ENCODE measurements at places on chromosomes 2 and 18. TPM values are rescaled to one million over a fixed set of nuclear protein-coding genes. Genes with fewer than 3 reads are reported as not detected.

Gene CCDC88A
- total RNA-seq: 19.8 TPM

Gene TDRD15
- total RNA-seq: not detected

Gene REEP1
- total RNA-seq: 0.71 TPM

Gene OR6B2
- not detected for total RNA-seq

- H3K36me3 ChIP-seq: no peaks in the 10 kb centered on the region
- peak overlapping the region; percentile 77 for H3K4me3 ChIP-seq
- no peak for DNase-seq
- H3K27me3 ChIP-seq: peaks cover 80% of the 10 kb centered on the region
- no peak overlapping the region for H3K27ac ChIP-seq
Measured at GRCh38 chr18:9709304-9709877, 1.3 kb downstream of the RAB31 start.

- H3K36me3 ChIP-seq: no peaks in the 10 kb centered on the region
- no peak for DNase-seq
- H3K27ac ChIP-seq: no peak overlapping the region
- H3K27me3 ChIP-seq: no peaks in the 10 kb centered on the region
Measured at GRCh38 chr2:157500334-157500733, 56.4 kb upstream of the CYTIP start.

GRCh38 chr2:42369532-42370229, 8.7 kb upstream of the COX7A2L start:
- H3K4me1 ChIP-seq: peaks cover 4% of the 10 kb centered on the region
- no peak overlapping the region for H3K4me3 ChIP-seq
- no peaks in the 10 kb centered on the region for H3K36me3 ChIP-seq
- H3K27ac ChIP-seq: no peak overlapping the region
- peaks cover 6% of the 10 kb centered on the region for H3K27me3 ChIP-seq

DNA sequence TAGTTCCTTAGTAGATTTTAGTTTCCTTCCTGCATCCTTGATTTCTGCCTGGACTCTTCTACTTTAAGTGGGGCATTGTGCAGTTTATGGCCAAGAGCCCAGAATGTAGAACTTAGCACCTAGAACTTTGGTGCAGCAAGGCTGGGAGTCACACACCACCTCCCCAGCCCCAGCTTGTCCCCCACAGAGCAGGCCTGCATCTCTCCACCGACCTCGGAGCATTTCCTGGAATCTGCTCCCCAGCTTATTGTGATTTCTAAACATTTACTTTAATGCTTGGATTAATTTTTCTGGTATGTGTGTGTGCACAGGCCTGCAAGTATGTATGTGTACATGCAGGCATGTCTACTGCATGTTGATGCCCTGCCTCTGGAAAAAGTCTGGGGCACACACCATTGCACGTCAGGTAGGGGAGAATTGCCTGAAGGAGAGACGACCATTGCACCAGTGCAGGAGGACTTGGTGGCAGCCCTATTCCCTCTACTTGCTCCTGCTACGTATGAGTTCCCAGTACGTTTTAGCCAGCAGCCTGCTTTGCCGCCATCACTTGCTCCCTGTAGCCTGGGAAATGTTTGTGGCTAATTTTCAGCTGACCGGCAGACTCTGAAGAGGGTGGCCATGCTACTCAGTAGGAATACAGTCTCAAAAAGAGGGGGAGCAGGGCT, 419.9 kb upstream of the HS6ST1 start:
- H3K4me3 ChIP-seq: no peak overlapping the region
- peaks cover 42% of the 10 kb centered on the region for H3K27me3 ChIP-seq
- H3K36me3 ChIP-seq: no peaks in the 10 kb centered on the region
- no peak for DNase-seq
- H3K4me1 ChIP-seq: peaks cover 16% of the 10 kb centered on the region
- H3K27ac ChIP-seq: no peak overlapping the region

GRCh38 chr2:106990297-106990696, 104.3 kb upstream of the ST6GAL2 start:
- no peak overlapping the region for H3K4me3 ChIP-seq
- DNase-seq: no peak
- no peaks in the 10 kb centered on the region for H3K27me3 ChIP-seq

Gene PRSS56
- not detected for total RNA-seq

Gene COL3A1
- 0.43 TPM for total RNA-seq

GRCh38 chr2:173884025-173884802, 81.0 kb downstream of the SP3 start:
- peaks cover 5% of the 10 kb centered on the region for H3K36me3 ChIP-seq
- DNase-seq: no peak
- peaks cover 2% of the 10 kb centered on the region for H3K4me1 ChIP-seq
- H3K27me3 ChIP-seq: peaks cover 13% of the 10 kb centered on the region

DNA sequence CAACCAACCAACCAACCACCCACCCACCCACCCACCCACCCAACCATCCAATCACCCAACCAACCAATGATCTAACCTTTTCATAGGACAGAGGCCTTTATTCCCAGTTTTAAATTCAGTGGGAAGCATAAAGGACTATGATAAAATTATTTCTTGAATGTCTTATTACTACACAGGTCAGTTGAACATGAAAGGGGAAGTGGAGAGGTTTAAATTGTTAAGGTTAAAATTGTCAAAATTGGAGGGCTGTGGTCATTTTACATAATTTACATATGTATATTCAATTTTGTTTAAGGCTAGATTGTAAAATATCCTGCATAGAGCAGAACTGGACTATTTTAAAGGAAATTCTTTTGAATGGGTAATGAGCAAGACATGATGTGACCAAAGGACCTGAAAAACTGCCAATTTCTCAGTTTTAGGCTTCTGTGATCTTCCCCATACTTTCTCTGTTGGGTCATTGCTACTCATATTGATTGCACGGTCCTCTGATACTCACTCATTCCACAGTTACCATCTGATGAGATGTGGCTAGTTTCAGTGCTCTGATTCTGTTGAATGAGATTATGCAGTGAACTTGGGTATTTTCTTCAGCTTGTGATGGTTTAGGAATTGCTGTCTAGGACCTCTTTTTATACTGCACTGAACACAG, 127.4 kb downstream of the PLCL1 start:
- peaks cover 39% of the 10 kb centered on the region for H3K4me1 ChIP-seq
- peaks cover 6% of the 10 kb centered on the region for H3K27me3 ChIP-seq
- peaks cover 3% of the 10 kb centered on the region for H3K36me3 ChIP-seq
- no peak overlapping the region for H3K27ac ChIP-seq
- no peak overlapping the region for H3K4me3 ChIP-seq
- no peak for DNase-seq

GRCh38 chr2:224111576-224111975, 72.5 kb upstream of the SERPINE2 start:
- no peak for DNase-seq
- H3K36me3 ChIP-seq: no peaks in the 10 kb centered on the region
- no peak overlapping the region for H3K4me3 ChIP-seq
- peaks cover 5% of the 10 kb centered on the region for H3K27me3 ChIP-seq

DNA sequence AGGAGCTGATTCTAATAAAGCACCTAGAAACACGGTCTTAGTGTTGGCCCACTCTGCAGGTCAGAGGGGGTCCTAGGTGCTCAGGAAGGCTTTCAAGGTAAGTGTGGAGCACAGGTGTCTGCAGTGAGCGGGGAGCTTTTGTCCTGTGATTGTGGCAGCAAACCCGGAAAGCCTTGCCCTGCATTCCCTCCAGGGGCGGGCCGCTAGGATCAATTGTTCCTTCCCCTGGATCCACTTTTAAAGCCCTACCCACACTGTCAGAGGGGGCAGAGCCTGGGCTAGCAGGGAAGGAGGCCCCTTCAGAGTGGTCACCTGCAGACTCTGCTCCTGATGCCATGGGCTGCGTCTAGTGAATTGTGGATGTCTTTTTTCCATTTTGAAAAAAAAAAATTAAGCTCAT, 176.0 kb downstream of the CTIF start:
- no peak for DNase-seq
- H3K4me3 ChIP-seq: no peak overlapping the region
- no peak overlapping the region for H3K27ac ChIP-seq
- H3K27me3 ChIP-seq: peaks cover 2% of the 10 kb centered on the region

DNA sequence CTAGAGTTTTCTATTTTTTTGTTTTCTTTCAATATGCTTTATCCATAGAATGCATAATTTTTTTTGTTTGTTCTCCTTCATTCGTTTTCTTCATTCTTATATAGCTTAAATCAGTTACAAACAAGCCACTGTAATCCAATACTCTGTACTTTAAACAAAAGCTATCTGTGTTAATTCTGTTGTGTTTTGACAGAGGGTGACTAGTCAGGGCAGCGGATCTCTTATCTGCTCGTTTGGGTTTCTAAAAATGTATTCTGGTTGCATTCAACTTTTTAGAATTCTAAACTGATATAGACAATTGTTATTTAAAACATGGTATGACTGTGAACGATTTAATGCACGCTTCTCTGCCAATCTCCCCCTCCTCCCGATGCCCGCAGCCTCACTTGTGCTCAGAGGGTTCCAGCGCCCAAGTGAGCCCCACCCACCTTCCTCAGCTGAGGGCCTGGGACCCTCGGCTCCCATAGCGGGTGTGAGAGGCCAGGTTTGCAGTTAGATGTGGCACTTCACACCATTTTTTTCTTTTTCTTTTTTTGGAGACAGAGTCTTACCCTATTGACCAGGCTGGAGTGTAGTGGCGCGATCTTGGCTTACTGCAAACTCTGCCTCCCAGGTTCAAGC, 44.1 kb downstream of the NCK2 start:
- peaks cover 51% of the 10 kb centered on the region for H3K36me3 ChIP-seq
- H3K27ac ChIP-seq: peak overlapping the region; percentile 94
- peak overlapping the region; percentile 65 for H3K4me3 ChIP-seq
- no peak for DNase-seq
- no peaks in the 10 kb centered on the region for H3K27me3 ChIP-seq

DNA sequence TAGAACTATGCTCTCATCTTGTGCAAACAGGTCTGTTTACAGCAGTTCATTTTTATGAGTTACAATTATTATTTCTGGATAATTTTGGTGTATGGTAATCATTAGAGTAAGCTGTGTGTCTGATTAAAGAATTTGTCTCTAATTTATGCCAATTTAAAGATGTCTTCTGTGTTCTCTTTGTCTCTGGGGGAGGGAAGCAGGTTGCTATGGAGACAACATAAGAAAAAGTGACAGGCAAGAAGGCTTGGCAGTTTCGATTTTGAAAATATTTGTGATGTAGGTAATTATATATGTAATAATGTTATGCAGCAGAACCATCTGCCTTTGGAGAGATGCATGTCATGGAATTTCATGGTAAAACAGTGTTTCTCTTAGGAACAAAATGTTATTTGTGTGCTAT, 78.2 kb downstream of the SH3RF3 start:
- H3K4me1 ChIP-seq: peaks cover 12% of the 10 kb centered on the region
- no peak for DNase-seq
- no peak overlapping the region for H3K4me3 ChIP-seq
- H3K27me3 ChIP-seq: peaks cover 57% of the 10 kb centered on the region

DNA sequence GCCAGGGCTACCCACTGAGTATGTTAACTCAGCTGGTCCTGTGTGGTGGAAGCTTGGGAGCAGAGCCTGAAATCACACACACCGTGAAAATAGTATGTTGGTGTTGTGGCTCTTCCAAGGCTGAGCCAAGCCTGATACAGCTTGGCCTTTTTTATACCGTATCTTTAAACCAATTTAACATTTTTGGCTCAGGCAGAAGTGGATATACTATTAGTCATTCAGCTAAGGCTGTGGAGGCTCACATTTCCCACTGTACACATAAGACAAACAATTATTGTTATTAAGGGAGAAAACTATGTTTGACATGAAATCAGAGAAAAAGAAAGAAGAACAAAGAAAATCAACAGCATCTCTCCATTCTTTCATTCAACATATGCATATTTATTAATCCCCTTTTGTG, 159.0 kb downstream of the BCL11A start:
- H3K36me3 ChIP-seq: no peaks in the 10 kb centered on the region
- H3K4me1 ChIP-seq: no peaks in the 10 kb centered on the region
- no peak overlapping the region for H3K4me3 ChIP-seq
- DNase-seq: no peak
- peaks cover 1% of the 10 kb centered on the region for H3K27me3 ChIP-seq

DNA sequence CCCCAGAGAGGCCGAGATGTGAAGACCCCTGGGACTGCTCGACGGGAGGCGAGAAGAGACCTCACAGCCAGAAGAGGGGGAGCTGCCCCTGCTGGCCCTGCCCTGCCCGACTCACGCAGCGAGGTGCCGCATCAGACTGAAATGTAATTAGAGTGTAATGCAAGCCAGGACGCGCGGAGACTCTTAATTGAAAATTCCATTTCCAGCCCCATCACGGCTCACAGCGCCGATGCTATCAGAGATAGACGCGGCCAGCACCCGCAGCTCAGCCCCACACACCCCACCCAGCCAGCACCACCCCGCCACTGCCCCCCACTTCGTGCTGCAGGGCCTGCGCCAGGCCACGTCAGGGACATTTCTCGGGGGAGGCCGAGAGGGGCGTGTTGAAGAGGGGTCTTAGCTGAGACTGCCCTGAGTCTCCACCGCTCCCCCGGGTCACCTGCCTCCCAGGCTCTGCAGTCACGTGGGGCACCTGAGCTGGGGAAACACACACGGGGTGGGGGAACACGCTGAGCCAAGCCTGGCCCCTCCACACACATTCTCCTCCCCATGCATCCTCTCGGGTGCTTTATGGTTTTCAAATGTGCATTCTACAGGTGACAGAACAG, 78.1 kb downstream of the TEX51 start:
- H3K4me1 ChIP-seq: no peaks in the 10 kb centered on the region
- H3K4me3 ChIP-seq: no peak overlapping the region
- H3K27ac ChIP-seq: no peak overlapping the region
- no peak for DNase-seq
- no peaks in the 10 kb centered on the region for H3K36me3 ChIP-seq

GRCh38 chr2:241797441-241798080, 11.4 kb upstream of the NEU4 start:
- H3K27ac ChIP-seq: no peak overlapping the region
- DNase-seq: no peak
- no peaks in the 10 kb centered on the region for H3K27me3 ChIP-seq
- no peak overlapping the region for H3K4me3 ChIP-seq

Gene PKDCC
- total RNA-seq: 0.11 TPM

Gene ELOA2
- total RNA-seq: not detected

- H3K4me1 ChIP-seq: peaks cover 37% of the 10 kb centered on the region
- H3K36me3 ChIP-seq: no peaks in the 10 kb centered on the region
- H3K27me3 ChIP-seq: no peaks in the 10 kb centered on the region
- H3K4me3 ChIP-seq: no peak overlapping the region
Measured at GRCh38 chr2:102289129-102289528, 22.2 kb upstream of the IL1RL1 start.

Gene SLC14A1
- 6.0 TPM for total RNA-seq

- no peak overlapping the region for H3K27ac ChIP-seq
- no peaks in the 10 kb centered on the region for H3K27me3 ChIP-seq
- H3K4me1 ChIP-seq: no peaks in the 10 kb centered on the region
- no peaks in the 10 kb centered on the region for H3K36me3 ChIP-seq
Measured at GRCh38 chr2:217283460-217283859, 423.6 kb upstream of the TNP1 start.

Gene CABLES1
- total RNA-seq: 27.4 TPM

- no peak overlapping the region for H3K27ac ChIP-seq
- no peaks in the 10 kb centered on the region for H3K27me3 ChIP-seq
- no peaks in the 10 kb centered on the region for H3K36me3 ChIP-seq
- H3K4me1 ChIP-seq: no peaks in the 10 kb centered on the region
- no peak overlapping the region for H3K4me3 ChIP-seq
Measured at GRCh38 chr2:23561088-23561487, 176.1 kb downstream of the KLHL29 start.
